ENCODE measurements at places on chromosomes 13 and 19.

DNA sequence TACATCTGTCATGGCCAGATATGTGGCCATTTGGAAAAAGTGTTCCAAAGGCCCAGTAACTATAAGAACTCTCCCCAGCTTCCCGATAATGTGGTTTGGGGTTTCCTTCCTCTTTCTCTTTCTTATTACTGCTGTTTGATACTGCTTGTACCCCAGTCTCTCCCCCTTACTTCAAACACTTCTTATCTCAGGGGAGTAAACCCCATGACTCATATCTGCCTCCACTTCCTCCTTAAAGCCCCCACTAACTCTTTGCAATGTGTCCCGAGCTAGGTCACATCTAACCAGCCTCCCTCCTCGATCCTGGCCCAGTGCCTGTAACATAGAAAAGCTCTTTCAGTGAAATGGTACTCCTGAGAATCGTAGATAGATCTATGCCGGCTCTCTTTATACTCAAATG is 82.4 kb upstream of the STARD13 start:
- DNase-seq = no peak

GRCh38 chr13:40874138-40874779 is 84.8 kb downstream of the SLC25A15 start:
- DNase-seq = no peak

DNA sequence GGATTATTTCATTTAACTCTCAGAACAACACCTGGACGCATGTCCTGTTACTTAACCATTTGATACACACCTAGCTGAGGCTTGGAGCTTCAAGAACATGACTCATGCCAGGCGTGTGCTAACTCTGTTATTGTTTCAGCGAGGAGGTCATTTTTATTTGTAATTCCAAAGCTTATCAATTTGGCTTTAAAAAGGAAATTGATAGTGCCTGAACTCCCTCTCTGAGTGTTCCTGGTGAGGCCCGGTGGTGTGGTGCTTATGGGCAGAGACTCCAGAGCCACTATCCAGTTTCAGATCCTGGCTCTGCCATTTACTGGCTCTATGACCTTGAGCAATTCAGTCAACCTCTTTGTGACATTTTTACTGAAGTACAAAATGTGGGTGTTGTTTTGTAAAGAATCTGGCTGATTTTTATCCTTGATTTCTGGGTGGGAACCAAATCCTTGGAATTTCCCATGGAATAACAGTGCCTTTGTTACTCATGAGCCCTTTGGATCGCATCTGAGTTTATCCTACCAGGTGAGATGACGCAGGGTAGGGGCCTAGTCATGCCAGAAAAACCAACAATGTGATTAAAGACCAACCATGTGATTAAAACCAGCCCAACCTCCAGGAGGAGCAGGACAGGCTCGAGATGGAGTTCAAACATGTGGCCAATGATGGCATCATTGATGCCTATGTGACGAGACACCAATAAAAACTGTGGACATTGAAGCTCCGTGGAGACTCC is 198.8 kb downstream of the MYO16 start:
- no peak for DNase-seq

DNA sequence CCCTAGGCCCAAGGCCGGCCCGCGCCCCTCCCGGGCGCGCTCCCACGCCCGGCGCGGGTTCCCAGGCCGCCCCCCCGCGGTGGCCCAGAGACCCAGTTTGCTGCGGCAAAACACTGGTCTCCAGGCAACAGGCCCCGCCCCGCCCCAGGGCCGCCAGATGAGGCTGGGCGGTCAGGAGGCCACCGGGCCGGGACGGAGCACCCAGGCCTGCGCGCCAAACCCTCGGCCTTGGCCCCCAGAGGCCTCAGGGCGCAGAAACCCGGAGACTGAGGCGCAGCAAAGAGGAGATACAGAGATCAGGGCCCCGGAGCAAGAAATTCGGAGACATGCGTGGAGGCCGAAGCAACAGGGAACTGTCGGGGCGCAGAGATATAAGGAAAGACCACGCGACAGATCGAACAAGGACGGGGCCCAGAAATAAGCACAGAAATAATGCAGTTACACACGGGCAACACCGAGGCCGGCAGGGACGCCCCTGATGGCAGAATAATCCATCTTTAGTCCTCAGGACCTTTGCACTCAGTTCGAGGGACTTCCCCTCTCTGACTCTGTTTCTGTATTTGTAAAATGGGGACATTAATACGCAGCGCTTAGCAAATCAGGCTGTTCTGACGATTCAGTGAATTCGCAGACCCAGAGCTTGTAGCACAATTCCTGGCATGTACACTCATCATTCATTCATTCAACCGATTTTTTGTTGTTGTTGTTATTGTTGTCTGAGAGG is 20.8 kb upstream of the ERCC1 start:
- DNase-seq = no peak

DNA sequence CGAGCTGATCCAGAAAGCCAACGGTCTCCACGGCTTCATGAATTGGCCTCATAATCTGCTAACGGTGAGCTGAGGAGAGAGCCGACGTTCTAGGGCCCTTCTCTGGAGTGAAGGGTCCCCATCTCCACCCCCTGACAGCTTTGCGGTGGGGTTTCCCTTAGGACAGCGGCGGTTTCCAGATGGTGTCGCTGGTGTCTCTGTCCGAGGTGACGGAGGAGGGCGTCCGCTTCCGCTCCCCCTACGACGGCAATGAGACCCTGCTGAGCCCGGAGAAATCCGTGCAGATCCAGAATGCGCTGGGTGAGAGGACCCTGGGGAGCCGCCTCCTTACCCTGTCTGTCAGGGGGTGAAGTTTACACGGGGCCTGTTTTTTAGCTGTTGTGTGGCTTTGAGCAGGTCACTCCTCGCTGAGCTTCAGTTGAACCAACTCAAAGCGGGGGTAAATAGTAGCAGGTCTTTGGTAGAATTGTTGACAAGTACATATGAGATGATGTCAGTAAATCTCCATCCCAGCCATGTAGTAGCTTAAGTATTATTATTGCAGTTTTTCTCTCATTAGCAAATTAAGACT is 801 bp downstream of the QTRT1 start:
- no peak for DNase-seq

- no peak for DNase-seq
These were observed 3.7 kb downstream of the REXO1 start for GRCh38 chr19:1844513-1845124.

- DNase-seq = peak; percentile 77
These were observed 7.1 kb upstream of the DHRS12 start for GRCh38 chr13:51811046-51811445.

GRCh38 chr19:3805859-3806258 is 19.7 kb upstream of the MATK start:
- DNase-seq = no peak

- DNase-seq = no peak
These were observed 24.1 kb upstream of the AKAP11 start for GRCh38 chr13:42247883-42248282.

DNA sequence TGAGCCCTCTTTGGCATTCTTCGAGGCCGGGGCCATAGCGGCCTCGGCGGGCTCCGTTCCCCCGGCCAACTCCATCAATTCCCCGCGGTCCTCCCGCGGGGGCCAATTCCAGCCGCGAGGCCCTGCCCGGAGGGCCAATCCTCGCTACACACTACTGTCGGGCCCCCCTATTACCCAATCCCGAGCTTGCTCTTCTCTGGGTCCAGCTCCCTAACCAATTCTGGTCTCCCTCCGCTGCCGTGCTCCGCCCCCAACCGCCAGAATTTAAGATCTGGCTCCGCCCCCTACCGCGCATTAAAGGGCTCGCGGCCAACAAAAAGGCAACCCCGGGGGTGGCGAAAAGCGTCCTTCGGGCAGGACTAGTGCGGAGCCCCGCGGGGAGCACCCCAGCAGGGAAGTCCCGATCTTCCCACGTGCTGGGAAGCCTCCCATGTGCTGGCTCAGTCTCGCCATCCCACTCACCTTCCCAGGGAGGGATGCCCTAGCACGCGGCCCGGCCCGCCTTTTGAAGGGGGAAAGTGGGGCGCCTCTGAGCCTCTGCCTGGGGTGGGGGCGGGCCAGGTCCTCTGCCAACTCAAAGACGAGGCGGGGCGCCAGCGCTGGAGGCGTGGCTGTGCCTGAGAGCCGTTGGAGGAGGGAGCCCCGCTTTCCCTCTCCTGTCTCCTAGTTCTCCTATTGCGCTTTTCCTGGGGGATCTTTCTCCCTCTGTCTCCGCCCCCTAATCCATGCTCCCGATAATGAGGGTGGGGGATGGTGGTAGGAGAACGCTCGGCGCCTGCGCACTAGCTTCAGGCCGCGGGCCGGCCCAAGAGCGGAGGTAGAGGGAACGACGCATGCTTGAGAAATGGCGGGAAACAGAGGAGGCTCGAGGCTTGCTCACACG is 3.5 kb downstream of the LIPE start:
- peak; percentile 44 for DNase-seq

DNA sequence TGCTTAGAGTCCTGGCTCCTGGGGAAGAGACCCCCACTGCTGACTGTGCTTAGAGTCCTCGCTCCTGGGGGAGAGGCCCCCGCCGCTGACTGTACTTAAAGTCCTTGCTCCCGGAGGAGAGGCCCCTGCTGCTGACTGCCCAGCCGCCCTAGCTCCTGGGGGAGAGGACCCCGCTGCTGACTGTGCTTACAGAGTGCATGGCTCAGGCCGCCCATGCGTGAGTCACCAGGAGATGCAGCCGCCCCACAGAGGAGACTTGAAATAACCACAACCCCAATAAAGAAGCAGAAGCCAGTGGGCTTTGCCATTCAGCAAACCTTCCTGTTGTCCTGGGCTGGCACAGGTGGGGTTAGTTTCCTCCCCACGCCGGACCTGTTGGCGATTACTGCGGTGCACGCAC is 79.2 kb upstream of the C13orf46 start:
- DNase-seq = no peak

DNA sequence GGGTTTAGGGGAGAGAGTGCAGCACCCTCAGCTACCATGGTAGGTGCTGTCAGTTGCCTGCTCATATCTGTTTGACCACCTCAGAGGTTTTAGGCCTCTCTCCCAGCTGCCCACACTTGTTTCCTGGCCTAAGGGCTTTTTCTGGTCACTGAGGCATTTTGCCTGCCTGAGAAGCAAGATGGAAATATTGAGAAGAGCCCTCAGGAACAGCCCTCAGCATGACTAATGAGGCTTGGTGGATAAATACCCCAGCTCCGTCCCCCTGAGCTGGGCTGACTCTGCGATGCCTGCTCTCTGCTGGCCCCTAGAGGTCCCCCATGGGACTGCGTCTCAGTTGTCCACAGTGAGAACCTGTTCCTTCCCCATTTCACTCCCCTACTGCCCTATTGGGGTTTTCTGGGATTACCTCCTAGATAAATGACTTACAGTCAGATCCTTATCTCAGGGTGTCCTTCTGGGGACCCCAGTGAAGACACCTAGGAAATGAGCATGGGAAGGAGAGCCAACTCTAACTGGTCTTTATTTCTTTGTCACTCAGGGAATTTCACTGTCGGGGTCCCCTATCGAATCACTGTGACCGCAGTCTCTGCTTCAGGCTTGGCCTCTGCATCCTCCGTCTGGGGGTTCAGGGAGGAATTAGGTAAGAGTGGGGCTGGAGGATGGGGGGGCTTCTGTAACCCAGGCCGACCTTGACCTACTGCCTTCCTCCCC is 13.3 kb downstream of the PALM3 start:
- DNase-seq = no peak

DNA sequence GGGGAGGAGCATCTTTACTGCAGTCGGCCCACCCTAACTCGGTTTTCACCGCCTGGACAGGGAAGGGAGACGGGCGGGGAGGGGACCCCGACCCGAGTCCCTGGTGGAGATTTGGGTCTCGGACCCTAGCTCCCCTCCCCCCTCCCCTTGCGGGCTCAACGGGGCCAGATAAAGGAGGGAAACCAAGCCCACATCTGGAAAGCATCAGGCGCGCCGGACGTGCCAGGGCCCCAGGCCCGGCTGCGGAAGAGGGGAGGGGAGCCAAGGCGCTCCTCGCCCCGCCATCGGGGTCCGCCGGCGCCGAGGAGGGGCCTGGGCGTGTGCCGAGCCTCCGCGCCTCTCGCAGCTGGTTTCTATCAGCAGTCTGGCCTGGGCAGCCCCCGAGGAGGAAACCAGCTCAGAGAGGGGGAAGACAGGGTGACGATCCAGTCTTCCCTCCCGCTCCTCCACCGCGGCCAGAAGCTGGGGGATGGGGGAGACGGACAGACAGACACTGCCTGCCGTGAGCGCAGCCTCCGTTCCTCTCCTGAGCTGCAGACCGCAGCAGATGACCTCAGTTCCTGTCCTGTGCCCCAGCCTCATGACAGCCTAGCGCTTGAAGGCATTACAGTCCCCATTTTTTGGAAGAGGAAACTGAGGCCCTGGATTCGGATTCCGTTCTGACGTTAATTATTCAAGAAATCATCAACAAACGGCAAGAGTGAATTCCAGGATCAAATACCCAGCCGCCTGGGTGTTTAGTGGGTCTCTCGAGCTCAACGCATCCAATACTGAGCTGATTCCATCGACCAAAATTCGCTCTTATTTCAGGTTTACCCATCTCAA is 3.6 kb upstream of the GNG8 start:
- DNase-seq = no peak

DNA sequence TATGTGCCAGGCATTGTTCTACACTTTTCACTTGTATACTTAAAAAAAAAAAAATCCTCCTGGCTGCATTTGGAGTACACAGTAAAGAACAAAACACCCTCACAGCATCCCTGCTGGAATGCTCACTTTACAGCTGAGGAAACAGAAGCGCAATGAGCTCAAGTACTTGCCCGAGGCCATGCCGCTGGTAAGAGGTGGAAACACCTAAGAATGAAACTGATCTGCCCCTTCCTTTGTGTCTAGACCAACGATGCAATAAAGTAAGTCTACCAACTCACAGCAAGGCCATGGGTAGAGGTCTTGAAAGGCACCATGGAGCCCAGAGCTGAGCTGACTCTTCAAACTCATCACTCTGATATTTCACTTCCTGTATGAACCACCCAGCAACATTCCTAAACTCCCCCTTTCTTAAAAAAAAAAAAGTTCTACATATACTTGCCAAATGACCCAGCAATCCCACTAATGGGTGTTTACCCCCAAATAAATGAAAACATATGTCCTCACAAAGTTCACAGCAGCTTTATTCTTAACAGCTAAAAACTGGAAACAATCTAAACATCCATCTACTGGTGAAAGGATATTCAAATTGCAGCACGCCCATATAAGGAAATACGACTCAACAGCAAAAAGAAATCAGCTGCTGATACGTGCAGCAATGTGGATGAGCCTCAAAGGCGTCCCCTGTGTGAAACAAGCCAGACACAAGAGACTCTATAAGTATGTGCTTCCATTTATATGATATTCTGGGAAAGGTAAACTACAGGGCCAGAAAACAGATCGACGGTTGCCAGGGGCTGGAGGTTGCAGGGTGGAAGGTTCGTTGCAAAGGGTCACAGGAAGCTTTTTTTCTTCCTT is 236.6 kb upstream of the MAB21L1 start:
- DNase-seq = no peak

DNA sequence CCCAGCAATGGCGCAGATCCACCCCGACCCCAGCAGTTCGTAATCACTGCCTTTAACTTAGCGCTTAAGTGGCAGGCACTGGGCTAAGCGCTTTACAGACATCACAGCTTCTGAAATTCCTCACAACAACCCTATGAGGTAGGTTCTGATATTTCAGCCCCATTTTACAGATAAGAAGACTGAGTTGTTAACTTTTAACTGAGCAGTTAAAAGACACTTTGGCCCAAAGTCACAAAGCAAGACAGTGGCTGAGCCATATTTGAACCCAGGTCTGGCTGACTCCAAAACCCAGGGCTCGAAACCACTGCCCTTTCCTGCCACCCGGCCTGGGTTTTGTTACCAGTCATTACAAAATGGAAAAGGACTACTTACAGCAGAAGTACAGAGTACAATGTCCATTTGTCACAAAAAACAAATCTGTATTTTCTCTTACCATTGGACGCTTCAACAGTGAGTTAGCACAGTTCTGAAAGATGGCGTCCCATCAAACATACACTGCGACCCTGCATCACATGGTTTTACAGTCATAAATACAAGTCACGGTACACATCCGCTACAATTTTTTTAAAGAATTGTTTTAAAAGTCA is 8.5 kb downstream of the HNRNPL start:
- no peak for DNase-seq

GRCh38 chr13:40109351-40109844 is 453.9 kb downstream of the COG6 start:
- no peak for DNase-seq
